Myometrial cell (primary cell): ENCODE measurements at places on chromosomes 7 and 10. TPM values are rescaled to one million over a fixed set of nuclear protein-coding genes. Genes with fewer than 3 reads are reported as not detected.

The FAM25A gene
- total RNA-seq, result not detected in 2 replicates

The FAM25G gene
- not detected in 2 replicates for total RNA-seq

The FZD8 gene
- 1.8 and 2.0 TPM in 2 replicates for total RNA-seq

The C10orf105 gene
- not detected in 2 replicates for total RNA-seq

The TMEM196 gene
- total RNA-seq, result not detected in 2 replicates

The CXCL12 gene
- total RNA-seq, result 76.7 and 93.0 TPM in 2 replicates

The ZNF425 gene
- 1.1 and 1.4 TPM in 2 replicates for total RNA-seq

The TWIST1 gene
- total RNA-seq, result 19.1 and 27.1 TPM in 2 replicates

The HTR5A gene
- not detected in 2 replicates for total RNA-seq

The CHAT gene
- total RNA-seq, result not detected in 2 replicates

The CALML3 gene
- total RNA-seq, result not detected in 2 replicates

The ITGA8 gene
- total RNA-seq, result not detected in 2 replicates

The FAM185A gene
- total RNA-seq, result 3.5 and 8.1 TPM in 2 replicates

The MAT1A gene
- not detected in 2 replicates for total RNA-seq

The GOLGA7B gene
- total RNA-seq, result not detected in 2 replicates

The TMEM139 gene
- total RNA-seq, result not detected in 2 replicates

The GPR37 gene
- 1.4 TPM in 2 replicates for total RNA-seq

The POLR2J2 gene
- total RNA-seq, result not detected in 2 replicates

The LIPF gene
- not detected in 2 replicates for total RNA-seq
